ENCODE measurements at places on chromosomes 4 and X.
A peak's percentile ranks its signal among the peaks of the same experiment; 100 is the strongest.

GRCh38 chrX:132622130-132622529 is 133.3 kb upstream of the MBNL3 start:
- no peak for DNase-seq

- DNase-seq, result peak; percentile 13
Observed at GRCh38 chrX:93932471-93933220, 258.6 kb downstream of the FAM133A start.

GRCh38 chr4:169106696-169107229 is 96.7 kb upstream of the CBR4 start:
- no peak for DNase-seq

GRCh38 chr4:101415962-101416361 is 68.6 kb upstream of the PPP3CA start:
- no peak for DNase-seq

GRCh38 chr4:71833232-71833900 is 49.5 kb upstream of the GC start:
- DNase-seq, result no peak

GRCh38 chrX:147899379-147900114 is 12.2 kb upstream of the FMR1 start:
- no peak for DNase-seq

DNA sequence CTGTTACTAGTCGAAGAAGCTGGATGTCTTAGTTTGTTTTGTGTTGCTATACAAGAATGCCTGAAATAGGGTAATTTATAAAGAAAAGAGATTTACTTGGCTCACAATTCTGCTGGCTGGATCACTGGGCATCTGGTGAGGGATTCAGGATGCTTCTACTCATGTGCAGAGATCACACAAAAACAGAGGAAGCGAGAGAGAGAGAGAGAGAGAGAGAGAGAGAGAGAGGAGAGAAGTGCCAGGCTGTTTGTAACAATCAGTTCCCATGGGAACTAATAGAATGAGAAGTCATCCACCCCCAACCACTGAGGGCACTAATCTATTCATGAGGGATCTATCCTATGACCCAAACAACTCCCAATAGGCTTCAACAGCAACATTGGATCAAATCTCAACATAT is 66.2 kb upstream of the FAM9A start:
- no peak for DNase-seq

Data from NCI-H1417 treated with DMSO at 0.1 percent for 48 hours (cell line).